ENCODE measurements at places on chromosomes 5 and 9.

DNA sequence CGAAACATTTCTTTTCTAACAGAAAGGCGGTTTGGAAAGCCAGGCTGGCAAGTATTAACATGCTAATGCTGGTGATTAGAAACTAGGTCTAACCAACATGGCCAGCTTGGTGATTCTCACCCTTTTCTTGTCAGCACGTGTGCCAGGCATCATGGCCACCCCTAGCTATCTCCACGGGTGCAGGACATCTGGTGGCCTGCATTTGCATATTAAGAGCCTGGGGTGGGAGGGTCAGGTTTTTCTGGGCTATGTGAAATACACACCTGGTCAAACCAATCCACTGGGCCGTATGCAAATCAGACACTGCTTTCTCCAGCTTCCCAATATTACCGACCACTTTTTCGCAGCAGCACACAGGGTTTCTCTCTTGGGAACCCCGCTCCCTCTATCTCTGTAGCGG lies 612.1 kb downstream of the PTPRD start:
- no peak for DNase-seq

GRCh38 chr5:90680921-90681563 lies 122.4 kb downstream of the ADGRV1 start:
- no peak for DNase-seq

- no peak for DNase-seq
Measured at GRCh38 chr5:171914726-171915338, 91.6 kb downstream of the FBXW11 start.

- no peak for DNase-seq
Measured at GRCh38 chr5:107218457-107219193, 452.1 kb downstream of the EFNA5 start.

- DNase-seq, result no peak
Measured at GRCh38 chr5:33167541-33167940, 273.2 kb upstream of the TARS1 start.

- no peak for DNase-seq
Measured at GRCh38 chr5:142357469-142358090, 32.8 kb upstream of the SPRY4 start.

DNA sequence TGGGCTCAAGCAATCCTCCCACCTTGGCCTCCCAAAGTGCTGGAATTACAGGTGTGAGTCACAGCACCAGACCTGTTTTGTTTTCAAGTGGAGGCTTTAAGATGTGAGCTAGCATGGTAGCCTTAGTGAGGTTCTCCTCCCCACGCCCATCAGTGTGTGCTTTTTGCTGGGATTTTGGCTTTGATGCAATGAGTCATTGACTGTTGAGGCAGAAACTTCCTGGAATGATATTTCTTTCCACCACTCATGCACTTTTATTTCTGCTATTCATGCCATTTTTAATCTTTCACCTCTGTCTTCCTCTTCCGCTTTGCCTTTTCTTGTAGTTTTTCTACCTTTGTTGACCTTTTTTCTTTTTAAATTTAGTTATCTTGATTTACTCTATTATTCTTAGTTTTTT lies 4.2 kb upstream of the NFIL3 start:
- no peak for DNase-seq

- no peak for DNase-seq
Measured at GRCh38 chr5:22471154-22471553, 382.0 kb downstream of the CDH12 start.

DNA sequence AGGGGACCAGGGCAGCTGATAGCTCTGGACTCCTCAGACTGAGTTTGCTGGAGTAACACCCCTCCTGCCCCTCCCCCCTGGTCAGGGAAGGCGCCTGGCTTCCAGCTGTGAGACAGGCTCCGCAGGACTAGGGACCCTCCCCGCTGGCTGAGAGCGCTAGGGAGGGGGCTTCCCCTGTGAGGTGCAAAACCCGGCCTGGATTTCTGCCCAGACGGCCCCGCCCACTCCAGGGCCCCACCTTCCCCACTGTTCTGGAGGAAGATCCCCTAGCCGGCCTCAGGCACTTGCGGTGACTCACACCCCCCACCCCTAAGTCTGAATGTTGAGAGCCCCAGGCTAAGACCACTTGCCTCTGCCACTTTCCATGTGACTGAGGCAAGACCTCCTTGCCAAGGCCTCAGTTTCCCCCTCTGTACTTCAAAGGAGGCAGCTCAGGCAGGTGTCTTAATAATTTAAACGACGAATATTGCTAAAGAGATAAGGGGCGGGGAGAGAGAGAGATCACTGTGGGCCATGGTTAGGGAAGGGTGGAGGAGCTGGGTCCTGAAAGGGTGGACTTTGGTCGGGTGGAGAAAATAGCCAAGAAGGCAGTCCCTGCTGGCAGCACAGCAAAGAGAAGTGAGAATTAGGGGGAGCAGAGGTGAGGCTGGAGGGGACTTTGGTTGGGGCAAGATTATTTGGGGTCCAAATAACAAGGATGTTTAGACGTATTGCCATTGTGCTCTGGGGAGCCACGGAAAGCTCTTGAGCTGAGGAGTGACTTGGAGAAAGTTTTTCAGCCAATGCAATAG lies 1.0 kb upstream of the DAB2IP start:
- peak; percentile 81 for DNase-seq

Data from NCI-H2171 treated with DMSO at 0.1 percent for 48 hours (cell line).